Stimulated activated CD8-positive, alpha-beta memory T cell treated with anti-CD3 and anti-CD28 coated beads, Interleukin-15, amount 100 ng/mL, for 24 hours (primary cell): ENCODE measurements at places on chromosomes 2 and 18.

GRCh38 chr2:176270100-176270750 is 983 bp downstream of the MTX2 start:
- no peak for DNase-seq

DNA sequence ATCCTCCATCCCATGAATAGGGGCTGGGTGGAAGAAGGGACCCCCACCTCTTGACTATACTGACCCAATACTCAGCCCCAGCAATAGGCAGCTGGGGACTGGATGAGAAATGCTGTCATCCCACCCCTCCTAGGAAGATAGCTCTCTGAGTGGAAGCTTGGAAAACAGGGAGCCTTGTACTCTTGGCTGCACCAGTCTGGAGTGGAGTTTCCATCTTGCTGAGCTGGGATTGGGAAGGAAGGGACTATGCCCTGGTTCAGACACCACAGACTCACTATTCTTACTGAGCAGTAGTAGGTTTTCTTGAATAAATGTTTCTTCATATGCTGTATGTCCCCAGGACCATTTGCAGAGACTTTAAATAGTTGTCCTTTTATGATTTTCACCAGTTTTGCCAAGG is 7.4 kb downstream of the DCAF17 start:
- DNase-seq: no peak

GRCh38 chr2:135245071-135245470 is 193.0 kb downstream of the RAB3GAP1 start:
- no peak for DNase-seq

DNA sequence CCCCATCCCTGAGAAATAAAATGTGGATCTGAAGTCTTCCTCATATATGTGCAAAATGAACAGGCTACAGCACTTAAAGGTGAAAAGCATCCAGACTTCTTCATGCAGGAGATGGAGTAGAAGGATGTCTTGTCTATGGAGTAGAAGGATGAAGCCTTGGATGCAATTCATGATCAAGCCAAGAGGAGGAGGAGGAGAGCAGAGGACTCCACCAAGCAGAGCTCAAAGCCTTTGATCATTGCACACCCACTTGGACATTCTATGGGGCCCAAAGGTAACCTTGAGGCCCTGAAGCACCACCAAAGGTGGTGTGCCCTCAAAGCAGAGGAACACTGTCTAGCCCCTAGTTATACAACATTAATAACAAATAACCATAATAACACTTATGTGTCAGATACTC is 17.3 kb downstream of the ACMSD start:
- no peak for DNase-seq

- DNase-seq: no peak
Measured at GRCh38 chr2:48287976-48288375, 242.0 kb upstream of the STON1 start.

DNA sequence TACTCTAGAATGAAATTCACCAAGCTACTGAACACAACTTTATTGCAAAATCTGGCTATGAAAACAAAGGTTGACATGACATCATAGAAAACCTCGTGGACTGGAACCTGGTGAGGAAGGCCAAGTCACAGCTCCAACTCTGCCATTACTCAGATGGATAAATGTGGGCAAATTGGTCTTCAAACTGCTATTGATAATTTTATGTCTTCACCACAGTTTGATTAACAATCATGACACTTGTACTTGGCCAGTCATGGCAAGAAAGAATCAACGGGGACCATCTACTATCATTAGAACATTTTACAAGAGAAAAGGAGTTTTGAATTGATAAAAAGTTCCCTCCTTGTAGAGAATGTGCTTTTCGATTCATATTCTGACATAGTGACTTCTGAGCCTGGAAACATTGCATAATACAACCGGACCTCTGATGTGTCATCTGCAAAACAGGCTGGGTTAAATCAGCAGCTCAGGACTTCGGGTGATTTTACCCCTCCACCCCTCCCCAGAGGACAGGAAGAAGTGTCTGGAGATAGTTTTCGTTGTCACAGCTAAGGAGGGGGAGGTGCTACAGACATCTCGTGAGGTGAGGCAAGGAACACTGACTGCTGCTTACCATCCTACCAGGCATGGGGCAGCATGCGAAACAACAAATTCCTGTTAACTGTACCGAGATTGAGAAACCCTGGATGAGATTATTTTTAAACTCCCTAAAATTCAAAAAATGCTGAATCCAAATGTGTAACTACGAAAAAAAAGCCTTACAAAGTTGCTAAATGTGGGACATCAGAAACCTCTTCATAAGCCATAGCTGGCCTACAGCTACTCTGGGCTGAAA is 8.4 kb downstream of the L3MBTL4 start:
- no peak for DNase-seq

- no peak for DNase-seq
Measured at GRCh38 chr2:37602702-37603101, 68.7 kb downstream of the CDC42EP3 start.

GRCh38 chr2:18600255-18600613 is 10.9 kb upstream of the NT5C1B start:
- no peak for DNase-seq

DNA sequence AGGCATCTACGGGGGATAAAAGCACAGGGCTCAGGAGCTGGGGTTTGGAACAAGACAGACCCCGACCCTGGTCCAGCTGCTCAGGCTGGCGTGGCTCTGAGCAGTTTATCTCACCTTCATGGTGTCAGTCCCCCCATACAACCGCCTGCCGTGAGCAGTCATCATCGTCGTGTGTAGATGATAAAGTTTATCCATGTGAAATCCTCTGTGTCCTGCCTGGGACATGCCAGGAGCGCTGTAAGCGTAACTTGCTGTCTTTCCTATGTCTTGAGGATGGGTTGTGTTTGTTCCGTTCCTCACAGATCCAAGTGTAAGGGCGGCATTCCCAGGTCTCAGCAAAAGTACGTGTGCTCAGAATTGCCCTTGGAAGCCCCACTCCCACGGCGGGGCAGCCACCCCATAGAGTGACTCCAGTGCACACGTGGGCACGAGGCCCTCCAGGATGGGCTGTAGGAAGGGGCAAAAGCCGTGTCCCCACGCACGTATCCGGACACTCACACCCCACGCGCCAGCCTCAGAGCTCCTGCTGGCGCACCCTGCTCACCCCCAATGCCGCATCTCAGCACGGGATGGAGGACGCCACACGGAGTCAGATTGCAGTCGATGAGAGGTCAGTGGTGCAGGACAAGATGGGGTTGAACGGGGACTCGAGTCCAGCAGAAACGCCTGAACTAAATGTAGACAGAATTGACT is 50.9 kb downstream of the ADI1 start:
- DNase-seq: no peak

DNA sequence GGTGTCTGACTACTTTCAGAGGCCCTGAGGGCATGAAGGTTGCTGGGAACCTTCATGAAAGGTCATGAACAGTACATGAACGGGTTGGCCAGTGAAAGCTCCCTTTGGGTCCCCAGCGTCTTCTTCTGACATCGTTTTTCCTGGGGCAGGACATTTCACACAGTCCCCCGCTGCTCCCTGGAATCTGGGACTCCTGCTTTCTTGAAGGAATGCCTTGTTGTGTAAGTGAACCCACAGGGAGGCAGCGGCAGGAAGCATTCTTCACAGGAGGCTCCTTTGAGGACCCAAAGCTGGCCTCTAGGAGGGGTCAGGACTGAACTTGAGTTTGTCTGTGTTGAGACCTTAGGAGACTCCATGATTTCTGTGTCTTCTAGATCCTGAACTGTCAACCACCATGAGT is 144.3 kb downstream of the KCNE4 start:
- no peak for DNase-seq

DNA sequence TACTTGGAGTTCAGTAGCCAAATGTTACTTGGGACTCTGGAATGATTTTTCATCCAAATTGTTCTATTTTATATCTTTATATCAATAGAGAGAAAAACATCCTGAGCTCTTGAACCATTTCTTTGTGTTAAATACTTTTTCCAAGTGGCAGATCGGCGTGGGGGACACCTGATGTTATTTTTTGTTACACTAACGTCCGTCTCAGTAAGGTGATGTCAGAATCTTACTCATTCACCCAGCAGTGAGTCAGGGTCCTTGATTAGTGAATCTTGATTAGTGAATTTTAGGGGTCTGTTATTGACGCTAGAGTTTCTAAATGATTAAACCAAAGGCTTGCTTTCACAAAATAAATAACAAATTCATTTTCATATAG is 1.7 kb downstream of the MIB1 start:
- DNase-seq: no peak

DNA sequence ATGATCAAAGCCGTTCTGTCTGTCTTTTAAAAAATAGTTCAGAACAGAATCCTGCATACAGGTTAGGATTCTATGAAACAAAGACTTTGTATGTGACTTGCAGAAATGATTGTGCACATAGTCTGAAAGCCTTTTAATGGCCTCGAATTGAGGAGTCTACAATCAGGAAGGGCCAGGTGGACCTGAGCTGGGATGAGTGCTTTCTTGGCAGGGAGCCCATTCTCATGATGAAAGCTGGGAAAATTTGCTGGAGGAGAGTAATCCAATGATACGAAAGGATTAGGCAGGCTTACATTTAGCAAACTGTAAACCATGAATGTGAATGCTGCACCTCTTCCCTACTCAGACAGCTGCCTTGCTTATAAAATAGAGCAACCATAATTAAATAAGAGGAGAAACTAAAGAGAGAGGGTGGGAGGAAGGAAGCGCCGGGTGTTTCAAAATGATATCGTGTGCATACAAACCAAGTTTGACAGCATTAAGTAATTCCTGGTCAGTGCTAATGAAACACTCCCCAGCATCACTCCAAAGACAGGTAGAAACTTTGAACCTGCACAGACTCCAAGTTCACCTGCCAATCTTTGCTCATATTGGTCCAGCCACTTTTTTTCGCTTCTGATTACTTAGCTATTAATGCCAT is 23.7 kb upstream of the CXCR4 start:
- no peak for DNase-seq

DNA sequence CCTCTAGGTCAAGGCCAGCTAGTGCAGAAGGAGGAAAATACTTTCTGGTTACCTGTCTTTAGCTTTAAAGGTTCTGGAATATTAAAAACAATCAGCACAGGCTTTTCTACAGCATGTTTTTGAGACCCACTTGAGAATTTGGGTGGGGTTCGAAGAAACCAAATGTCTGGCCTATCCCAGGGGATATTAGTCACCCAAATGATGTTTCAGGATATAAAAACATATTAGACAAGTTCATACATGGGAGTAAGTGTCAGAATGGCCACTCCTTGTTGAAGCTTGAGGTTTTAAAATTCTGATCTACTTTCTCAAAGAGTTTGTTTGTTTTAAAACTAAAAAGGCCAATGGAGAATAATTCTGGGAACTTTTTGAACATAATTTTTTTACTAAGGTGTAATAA is 158.6 kb upstream of the DLX2 start:
- DNase-seq: no peak

GRCh38 chr2:240329778-240330177 is 105.7 kb upstream of the GPC1 start:
- no peak for DNase-seq

GRCh38 chr18:73791081-73791480 is 356.6 kb downstream of the FBXO15 start:
- DNase-seq: no peak

DNA sequence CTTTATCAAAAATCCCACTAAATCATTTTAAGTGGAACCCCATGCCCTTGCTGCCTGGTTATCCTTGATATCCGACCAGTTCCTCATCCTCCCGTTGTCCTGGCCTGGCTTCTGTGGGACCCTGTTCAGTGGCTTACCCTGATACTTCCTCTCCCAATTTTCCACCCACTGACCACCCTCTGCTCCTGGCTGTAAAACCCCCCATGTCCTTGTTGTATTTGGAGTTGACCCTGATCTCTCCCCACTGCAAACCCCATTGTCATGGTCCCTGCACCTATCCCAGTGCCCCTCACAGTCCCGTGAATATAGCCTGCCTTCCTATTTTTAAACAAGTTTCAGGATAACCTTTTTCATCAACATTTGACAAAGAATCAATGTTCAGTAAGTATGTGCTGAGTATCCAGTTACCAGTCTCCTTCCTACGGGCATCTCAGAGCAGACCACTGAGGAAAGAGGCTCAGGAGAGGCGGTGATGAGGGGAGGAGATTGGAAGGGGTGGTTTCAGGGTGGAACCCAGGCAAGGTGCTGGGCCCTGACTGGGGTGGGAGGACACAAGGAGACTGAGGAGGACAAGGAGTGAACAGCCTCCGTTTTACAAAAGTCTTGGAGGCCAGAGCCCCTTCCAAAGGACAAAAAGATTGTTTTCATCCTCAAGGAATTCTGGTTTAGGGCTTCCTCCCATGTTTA is 131.8 kb downstream of the PXDN start:
- DNase-seq: no peak
